ENCODE measurements at places on chromosomes 13 and 19. TPM values are rescaled to one million over a fixed set of nuclear protein-coding genes. Genes with fewer than 3 reads are reported as not detected.

The CASP14 gene
- not detected for polyA plus RNA-seq

The FCER2 gene
- 0.33 TPM for polyA plus RNA-seq

The CD79A gene
- polyA plus RNA-seq: 0.49 TPM

The KLK15 gene
- not detected for polyA plus RNA-seq

Measured in GM23248 (cell line).